ENCODE measurements at places on chromosomes 5 and 9.

DNA sequence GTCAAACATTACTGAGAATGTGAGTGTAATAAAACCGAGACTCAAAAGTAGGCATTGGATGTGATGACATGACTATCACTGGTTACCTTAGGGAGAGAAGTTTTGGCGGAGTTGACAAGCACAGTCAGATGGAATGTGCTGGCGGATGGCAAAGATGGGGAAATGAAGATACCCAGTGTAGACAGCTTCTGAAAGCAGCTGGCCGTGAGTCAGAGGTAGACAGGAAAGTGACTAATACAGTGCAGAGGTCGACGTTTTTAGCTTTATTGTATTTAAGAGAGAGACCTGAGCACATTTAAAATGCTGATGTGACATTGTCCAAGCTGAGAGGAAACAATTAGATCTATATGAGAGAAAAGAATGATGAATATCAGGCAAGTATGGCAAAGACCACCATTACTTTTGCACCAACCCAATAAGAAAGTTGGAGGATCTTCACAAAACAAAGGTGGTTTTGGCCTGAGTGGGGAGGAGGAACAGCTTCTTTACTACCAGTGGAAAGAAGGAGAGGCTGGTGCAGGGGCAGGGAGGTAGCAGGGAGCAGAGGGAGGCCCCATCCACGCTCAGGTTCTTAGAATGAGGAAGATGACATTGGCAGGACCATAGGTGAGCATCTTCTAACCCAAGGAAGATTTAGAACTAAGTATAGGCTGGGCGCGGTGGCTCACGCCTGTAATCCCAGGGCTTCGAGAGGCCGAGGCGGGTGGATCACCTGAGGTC, 36.7 kb upstream of the KCNIP1 start:
- peak; percentile 50 for DNase-seq

GRCh38 chr9:13728131-13728530, 448.6 kb upstream of the MPDZ start:
- no peak for DNase-seq

- DNase-seq, result no peak
Measured at GRCh38 chr9:106502930-106503329, 360.0 kb upstream of the ZNF462 start.

DNA sequence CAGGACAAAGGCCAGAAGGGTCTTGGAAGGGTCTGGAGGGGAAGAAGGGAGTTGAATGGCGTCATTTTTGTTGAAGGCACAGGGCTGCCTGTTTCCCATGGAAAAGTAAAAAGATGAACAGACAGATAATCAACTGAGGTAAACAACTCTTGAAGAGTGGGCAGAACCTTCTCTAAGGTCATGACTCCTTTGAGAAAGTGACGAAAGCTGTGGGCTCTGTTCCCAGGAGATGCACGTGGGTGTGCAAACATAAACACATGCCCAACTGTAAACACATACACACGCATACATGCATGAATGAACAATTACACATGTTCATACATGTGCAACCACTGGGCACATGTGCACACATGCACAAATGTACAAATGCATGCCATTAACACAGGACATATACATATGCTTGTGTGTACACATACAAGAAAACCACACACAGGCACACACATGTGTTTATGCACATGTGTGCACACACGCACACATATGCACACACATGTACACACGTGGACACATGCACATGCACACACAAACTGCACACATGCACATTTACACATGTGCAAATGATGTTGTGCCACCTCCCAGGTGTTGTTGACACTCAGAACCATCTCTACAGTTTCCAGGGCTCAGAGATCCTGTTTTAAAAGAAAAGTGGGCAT, 143.3 kb downstream of the GADD45G start:
- no peak for DNase-seq

DNA sequence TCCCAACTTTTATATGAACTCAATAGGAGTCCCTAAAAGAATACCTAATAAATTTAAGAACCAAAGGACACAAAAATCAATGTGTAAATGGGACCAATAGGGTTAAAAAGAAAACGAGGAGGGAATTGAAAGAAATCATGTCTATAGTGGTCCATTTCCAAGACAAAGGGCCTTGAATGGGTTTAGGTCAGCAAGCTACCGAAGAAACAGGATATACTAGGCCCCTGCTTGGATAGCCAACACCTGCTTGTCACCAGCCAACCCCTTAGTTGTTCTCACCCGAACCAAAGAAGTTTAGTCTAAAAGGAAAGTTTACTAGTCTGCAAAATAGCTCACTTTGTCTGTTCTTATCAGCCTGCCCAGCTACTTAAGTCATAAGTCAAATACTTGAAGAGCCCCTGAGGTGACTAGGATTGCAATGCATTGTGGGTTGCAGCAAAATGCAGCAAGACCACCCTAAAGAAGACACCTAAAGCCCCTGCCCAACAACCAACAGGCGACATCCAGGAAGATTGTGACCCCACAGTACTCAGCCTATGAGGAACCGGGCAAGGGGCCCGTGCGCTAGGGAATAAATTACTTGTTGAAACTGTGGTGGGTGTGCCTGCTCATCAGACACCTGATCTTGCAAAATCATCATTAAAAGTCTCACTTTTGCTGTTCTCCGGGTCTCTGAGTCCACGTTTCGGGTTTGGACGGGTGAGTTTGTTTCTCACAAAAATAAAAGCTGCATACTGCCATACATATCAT, 183.9 kb upstream of the PPP1R26 start:
- DNase-seq, result no peak

DNA sequence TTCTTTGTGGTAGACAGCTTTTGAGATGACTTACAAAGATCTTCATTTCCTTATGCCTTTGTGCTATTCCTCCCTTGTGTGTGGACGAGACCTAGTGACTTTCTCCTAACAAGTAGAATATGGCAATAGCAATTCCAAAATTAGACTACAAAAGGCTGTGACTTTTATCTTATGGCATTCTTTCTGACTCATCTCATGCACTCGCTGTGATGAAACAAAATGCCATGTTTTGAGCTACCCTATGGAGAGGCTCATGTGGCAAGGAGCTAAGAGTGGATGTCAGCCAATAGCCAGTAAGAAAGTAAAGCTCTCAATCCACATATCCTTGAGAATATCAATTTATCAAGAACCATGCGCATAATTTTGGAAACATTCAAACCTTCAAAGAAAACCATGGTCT, 380.5 kb upstream of the SMC2 start:
- DNase-seq, result no peak

DNA sequence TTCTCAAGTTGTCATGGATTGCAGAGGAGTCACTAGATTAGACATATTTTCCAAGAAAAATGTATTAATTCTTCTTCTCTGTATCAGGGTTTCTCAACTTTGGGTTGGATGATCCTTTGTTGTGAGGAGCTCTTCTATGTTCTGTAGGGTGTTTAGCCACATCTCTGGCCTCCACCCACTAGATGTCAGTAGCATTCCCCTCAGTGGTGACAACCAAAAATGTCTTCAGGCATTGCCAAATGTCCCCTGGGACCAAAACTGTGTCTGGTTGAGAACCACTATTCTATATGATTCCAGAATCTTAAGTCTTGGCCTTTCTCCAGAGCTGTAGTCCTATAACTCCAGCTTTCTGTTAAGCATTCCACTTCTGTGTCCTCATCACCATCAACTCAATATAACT, 220.9 kb downstream of the KIAA0825 start:
- DNase-seq, result no peak

DNA sequence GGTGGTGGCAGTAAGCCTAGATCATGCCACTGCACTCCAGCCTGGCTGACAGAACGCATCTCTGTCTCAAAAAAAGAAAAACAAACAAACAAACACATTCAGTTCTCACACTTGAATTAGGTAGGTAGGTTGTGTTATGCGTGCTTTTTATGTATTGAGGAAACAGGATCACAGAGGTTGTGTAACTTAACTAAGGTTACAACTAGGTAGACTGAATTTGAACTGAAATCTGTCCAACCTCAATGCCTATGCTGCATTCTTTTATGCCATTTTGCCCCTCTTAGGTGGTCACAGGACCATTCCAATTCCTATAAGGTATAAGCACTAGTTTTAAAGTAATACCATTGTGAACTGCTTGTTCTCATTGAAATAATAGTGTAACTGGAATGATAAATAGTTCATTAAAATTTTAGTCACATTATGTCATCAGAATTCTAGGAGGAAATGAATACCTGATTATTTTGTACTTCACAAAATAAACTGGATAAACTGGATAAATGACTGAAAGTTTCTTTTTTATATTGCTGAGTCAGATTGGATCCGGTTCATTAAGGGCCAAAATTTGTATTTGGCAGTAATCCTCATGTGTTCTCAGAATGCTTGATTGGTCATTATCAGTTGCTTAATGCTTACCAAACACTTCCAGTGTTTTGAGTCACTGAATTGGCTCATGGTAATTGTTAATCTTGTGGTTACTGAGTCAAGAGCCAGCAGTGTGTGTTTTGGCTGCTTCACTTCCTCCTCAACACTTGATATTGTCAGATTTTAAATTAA, 7.1 kb downstream of the UBAP1 start:
- peak; percentile 75 for DNase-seq

DNA sequence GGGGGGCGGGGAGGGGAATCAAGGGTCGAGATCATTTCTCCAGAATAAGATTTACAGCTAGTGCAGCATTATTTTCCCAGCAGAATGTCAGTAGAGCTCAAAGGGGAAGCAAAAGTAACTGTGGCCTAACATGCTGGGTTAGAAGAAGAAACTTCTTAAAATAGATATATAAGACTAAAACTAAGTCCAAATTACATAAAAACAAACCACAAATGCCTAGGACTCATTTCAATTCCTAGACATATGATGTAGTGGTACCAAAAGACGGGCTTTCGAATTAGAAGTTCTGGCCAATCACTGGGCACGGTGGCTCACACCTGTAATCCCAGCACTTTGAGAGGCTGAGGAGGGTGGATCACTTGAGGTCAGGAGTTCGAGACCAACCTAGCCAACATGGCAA, 20.8 kb upstream of the MELK start:
- no peak for DNase-seq

DNA sequence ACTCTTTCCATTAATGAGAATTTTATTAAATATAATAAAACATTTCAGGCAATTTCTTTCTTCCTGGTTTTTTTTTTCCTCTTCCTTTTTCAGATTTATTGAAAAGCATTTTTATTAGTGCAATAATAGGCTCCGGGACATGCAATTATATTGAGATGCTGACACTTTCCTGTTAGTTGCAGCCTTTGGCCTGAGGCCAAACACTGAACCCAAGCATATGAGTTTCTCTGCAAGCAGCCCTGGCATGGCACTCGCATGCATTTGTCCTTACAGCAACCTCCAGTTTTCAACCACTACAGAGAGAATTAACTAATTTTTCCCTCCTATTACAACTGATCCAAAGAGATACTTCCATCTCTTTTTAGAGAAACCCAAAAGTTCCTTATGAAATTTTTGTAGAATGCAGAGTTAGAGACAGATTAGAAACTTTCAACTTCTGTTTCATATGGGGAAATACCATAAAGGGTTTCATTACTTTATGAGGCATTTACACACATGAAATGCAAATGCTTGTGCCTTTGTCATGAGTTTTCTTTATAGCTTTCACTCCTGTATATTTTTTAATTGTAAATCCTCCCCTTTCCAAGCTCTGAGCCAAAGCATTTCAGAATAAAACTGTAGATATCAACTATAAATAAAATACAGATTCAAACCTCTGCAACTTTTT, 183.0 kb downstream of the CETN3 start:
- DNase-seq, result no peak

- no peak for DNase-seq
Measured at GRCh38 chr9:18848657-18849056, 184.4 kb downstream of the SAXO1 start.

DNA sequence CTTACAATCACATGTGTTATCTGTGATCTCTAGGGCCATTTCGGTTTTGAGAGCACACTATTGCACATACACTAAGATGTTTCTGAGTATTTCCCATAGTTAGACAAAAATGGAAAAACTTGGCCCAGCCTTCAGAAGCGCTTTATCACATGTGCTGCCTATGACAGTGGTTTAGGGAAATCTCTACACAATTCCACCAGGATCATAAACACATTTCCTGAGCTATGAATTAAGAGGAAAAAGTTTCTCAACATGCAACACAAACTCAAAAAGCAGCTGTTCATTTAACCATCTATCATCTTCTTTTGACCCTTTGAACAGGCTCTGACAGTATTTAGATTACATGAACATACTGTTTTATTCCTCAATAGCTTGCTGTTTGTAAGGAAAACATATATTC, 15.1 kb downstream of the FGF1 start:
- DNase-seq, result no peak

- DNase-seq, result no peak
Measured at GRCh38 chr5:57037355-57037754, 85.4 kb upstream of the MIER3 start.

DNA sequence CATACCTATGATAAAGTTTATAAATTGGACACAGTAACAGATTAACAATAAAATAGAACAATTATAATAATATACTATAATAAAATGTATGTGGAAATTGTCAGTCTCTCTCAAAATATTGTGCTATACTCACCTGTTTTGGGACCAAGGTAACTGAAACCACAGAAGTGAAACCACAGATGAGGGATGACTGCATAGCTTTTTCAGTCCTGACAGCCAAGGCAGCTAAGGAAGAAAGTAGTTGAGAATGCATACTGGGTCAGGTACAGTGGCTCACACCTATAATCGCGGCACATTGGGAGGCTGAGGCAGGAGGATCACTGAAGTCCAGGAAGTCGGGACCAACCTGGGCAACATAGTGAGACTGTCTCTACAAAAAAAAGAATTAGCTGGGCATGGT, 8.9 kb downstream of the SRP19 start:
- DNase-seq, result no peak

- no peak for DNase-seq
Measured at GRCh38 chr5:160494451-160494850, 72.8 kb downstream of the PTTG1 start.

- no peak for DNase-seq
Measured at GRCh38 chr9:118162716-118163115, 458.5 kb downstream of the TLR4 start.

DNA sequence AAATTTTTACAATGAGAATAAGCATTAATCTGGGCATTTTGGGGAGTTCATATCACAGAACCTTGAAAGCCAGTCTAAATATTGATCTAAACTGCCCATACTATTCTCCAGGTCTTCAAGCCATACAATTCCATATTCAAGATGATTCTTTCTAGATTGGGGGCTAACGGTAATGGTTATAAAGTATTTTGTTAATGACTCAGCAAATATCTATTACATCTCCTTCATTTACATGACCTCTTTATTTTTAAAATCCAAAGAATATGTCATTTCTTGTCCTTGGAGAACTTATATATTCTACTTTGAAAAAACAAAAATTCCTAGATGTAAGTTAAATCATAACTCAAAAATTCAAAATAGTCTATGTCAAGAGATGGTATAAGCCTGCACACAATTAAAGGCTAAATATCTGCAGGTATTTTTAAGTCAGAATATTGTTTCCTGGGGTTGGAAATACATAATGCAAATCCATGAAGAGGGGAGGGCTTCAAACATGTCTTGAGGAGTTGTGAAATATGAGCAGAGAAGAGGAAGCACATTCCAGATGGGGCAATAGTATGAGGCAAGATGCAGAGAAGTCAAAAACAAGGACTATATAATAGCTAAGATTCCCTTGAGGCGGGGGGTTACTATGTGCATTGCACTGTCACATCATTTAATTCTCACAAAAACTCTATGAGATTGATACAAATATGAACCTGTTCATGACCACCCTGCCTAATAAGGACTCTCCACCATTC, 526.4 kb downstream of the NR2F1-AS1 start:
- no peak for DNase-seq

All from HS-27A (cell line).